SK-N-MC (cell line): ENCODE measurements at places on chromosomes 5 and 9.

DNA sequence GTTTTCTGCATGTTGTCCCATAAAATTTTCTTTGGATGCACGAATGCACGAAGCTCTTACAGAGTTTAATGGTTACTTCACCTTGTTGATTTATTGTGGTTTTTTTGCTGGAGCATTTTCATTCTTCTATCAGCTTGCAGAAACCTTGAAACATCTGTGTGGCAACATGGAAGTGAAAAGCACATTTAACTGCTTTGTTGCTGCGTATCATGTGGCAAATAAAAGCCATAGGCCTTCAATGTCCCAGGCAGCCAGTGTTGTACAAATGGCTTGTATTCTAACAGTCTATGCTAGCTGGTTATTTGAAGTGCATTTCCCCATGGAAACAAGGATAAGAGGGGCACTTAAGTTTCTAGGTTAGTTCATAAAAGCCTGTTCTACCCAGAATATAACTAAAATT is 42.5 kb upstream of the RASGRF2 start:
- no peak for DNase-seq

GRCh38 chr5:78377056-78377717 is 16.8 kb downstream of the SCAMP1 start:
- DNase-seq: no peak

GRCh38 chr5:54577528-54577927 is 60.0 kb downstream of the SNX18 start:
- DNase-seq: no peak

GRCh38 chr5:10452768-10453331 is 11.2 kb downstream of the ROPN1L start:
- DNase-seq: peak; percentile 81

GRCh38 chr9:96655198-96655851 is at the start of gene PRXL2C:
Gene PRXL2C (minus strand): TSS chr9:96655317. CDS start chr9:96655281, 36 bp downstream.
- DNase-seq: no peak

DNA sequence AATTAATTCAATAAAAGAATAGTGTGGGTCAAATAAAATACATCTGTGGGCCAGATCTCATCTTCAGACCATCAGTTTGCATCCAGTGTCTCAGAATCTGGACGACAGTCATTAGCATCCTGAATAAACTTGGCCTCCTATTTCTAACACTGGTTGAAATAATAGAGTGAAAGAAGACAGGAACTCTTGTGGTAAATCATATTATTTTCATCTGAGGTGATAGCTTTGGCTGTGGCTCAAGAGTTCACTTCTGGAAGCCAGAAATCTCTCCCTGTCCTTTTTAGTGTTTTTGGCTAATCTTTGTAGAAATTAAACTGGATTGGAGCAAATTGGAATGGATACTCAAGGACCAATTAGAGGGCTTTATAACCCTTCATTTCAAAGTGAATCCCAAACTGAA is 63.4 kb upstream of the HMHB1 start:
- DNase-seq: no peak

- DNase-seq: no peak
Observed at GRCh38 chr9:114285166-114285867, 37.6 kb upstream of the ORM1 start.

DNA sequence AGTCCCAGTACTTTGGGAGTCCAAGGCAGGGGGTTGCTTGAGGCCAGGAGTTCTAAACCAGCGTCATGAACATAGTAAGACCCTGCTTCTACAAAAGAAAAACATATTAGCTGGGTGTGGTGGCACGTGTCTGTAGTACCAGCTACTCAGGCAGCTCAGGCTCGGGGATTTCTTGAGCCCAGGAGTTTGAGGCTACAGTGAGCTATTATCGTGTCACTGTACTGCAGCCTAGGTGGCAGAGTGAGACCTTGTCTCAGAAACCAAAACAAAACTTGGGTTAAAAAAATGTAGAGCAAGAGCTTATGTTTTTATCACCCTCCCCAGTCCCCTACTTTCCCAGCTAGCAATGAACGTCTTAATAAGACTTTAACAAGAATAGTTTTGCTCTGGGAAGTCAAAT is 46.7 kb downstream of the UHRF2 start:
- DNase-seq: no peak

DNA sequence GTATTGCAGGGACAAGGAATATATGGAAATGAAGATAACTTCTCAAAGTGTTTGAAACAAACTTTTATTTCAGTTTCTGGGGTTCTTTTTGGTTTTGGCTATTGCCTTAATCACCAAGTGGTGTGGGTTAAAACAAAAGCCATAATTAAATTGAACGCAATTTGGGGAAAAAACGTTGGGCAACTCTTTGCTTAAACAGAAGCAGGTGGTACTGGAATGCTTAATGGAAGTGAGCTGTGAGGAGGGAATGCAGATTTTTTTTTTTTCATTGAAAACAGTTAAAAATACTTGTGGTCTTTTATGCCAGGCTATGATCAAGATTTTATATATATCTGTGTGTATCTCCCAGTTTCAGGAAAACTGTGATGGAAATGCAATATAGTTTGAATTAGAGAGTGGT is 195.7 kb upstream of the TUT7 start:
- no peak for DNase-seq

DNA sequence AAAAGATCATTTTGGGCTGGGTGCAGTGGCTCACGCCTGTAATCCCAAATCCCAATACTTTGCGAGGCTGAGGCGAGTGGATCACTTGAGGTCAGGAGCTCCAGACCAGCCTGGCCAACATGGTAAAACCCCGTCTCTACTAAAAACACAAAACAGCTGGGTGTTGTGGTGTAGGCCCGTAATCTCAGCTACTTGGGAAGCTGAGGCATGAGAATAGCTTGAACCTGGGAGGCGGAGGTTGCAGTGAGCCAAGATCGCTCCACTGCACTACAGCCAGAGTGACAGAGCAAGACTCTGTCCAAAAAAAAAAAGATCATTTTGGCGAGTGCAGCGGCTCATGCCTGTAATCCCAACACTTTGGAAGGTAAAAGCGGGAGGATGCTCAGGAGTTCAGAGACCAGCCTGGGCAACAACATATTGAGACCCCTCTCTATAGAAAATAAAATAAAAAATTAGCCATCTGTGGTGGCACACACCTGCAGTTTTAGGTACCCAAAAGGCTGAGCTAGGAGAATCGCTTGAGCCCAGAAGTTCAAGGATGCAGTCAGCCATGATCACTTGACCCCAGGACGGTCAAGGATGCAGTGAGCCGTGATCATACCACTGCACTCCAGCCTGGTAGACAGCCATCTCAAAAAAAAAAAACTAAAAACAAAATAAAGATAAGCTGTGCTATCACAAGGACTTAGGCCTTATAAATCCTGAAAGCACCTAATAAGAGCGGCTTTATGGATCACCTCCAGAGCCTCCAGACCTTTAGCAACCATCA is 16.2 kb downstream of the PPP2CA start:
- DNase-seq: no peak

- no peak for DNase-seq
Observed at GRCh38 chr5:102483736-102484135, 15.1 kb downstream of the SLCO6A1 start.

GRCh38 chr5:3126639-3127038 is 375.2 kb upstream of the IRX2 start:
- DNase-seq: no peak

DNA sequence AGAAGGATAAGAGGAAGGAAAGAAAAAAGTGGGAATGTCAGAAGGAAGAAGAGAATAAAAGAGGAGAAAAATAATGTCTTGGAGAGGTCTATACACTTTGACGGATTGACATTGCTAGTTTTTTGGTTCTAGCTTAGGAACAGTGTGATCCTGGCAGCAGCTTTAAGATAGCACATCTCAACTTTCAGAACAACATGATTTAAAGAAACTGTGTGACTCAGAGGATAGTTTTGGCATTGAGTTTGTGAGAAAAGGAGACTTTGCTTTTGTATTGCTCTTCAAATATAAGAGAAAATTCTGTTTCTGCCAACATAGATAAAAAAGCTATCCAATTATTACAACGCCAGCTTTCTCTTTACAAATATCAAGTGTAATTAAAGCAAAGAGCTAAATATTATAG is 260.7 kb upstream of the ARRDC3 start:
- no peak for DNase-seq

GRCh38 chr9:128893354-128893753 is 11.4 kb downstream of the LRRC8A start:
- no peak for DNase-seq

- no peak for DNase-seq
Observed at GRCh38 chr9:131610231-131610761, 65.0 kb downstream of the PRRT1B start.

GRCh38 chr5:111790295-111790694 is 33.3 kb upstream of the NREP start:
- DNase-seq: no peak

DNA sequence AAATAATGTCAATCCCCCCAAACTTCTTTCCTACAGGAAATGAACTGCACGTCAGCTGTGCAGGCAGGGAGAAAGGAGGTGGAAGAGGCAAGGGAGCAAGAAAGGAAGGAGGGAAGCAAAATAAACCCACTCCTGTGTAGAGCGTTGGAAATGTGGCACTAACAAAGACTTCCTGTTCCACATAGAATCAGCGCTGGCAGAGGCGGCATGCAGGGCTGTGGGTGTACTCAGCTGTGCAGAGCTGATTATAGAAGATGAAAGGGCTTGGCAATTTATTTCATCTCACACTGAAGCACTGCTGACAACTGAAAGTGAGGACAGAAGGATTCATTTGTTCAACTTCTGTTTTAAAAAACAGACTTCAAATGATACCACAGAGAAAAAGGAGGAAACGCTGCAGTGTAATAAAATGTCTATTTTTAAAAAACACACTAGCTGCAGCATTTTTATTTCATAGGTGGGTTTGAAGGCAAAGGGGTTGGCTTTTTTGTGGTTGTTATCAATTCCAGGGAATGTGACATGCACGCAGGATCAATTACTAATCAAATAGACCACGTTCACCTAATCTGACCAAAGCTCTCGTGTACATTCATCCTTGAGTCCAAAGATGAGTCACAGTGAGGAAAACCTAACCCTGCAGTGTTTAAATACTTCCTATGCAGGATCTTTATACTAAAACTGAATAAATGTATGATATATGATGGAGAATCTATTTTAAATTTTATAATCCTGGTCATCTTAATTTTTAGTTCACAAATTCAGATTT is 583.5 kb downstream of the ZNF608 start:
- DNase-seq: no peak

DNA sequence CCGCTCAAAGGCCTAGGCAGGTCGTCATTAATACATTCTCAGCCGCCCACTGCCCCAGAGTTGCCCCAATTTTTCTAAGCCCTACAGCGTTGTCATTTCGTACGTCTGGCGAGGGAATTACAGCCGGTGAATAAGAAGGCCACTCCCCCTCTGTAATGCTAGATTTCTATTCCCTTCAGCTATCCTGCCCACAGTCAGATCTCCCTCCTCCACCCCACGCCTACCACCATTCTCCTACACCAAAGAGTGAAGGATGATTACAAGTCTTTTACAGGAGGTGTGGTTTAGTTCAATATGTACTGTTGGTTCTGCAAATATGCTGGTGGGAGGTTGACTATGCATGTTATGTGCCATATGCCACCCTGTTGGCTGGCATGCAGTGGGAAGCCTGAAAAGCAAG is 83.7 kb upstream of the SMIM15 start:
- DNase-seq: no peak

DNA sequence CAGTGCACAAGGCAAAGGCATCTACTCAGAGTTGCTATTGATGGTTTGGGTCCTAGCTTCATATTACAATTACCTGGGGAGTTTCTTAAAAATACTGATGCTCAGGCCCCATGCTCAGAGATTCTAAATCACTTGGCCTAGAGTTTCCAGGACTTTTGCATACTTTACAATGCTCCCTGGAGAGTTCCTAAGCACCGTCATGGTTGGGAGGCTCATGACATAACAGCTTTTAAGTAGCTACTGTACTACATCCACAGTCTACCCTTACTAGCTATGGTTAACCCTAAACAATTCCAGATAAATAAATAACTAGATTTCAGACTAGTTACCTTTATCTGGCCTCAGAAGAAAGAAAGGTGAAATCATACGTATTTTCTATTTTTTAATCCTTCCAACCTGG is 414.4 kb downstream of the PDE4D start:
- DNase-seq: no peak

GRCh38 chr5:176530983-176531901 is 6.0 kb downstream of the RNF44 start:
- no peak for DNase-seq

DNA sequence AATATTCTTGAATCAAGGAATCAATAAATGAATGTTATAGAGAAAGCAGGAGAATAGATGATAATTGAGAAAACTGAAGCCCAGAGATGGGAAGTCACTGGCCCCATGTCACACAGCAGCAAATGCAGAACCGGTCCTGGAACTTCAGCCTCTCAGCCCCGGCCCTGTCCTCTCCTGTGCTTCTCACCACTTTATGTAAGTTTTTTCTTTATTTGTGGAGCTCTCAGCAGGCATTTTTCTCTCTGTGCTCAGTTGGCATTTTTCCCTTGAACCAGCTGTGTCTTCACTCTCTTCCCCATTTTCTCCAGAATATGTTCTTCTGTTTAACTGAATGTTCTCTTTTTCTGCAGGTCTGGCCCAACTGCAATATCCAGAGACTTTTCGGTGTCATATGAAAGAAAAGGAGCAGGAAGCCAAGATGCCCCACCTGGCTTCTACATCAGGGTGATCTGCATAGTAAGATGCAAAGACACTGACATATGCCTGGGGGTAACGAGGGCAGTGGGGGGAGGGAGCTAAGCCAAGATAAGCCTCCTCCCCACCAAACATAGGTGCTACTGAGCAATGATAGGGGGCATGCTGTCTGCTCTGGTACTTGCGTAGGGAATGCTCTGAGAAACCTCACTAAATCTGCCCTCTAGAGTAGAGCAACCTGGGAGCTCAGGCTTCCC is 12.8 kb upstream of the LCP2 start:
- no peak for DNase-seq
